ENCODE measurements at places on chromosomes 2 and 18. TPM values are rescaled to one million over a fixed set of nuclear protein-coding genes. Genes with fewer than 3 reads are reported as not detected.

Gene LGALSL
- 0.22 TPM for total RNA-seq

Gene KCNG2
- not detected for total RNA-seq

GRCh38 chr2:68172521-68172920 is 14.8 kb downstream of the PNO1 start:
- no peak for DNase-seq

GRCh38 chr2:181462033-181462432 is 4.8 kb downstream of the ITGA4 start:
- DNase-seq, result no peak

DNA sequence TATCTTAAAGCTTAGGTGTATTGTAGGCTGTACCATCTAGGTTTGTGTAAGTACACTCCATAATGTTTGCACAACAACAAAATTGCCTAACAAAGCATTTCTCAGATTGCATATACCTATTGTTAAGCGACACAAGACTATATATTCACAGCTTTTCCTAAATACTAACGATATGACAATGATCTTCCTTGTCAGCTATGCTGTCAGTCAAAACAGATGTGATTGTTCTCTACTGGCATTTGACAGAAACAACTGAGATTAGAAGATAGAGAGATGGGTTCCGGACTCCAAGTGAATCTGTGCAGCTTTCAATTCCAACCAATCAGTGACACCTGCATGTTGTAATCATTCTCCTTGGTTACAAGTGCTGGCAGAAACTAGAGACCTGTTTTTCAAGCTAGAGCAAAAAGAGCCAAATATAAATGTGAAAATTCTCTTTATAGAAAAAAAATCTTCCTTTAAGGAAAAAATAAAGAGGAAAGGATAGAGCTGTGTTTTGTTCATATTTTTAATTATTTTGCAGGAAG is 1232.3 kb upstream of the SLC39A10 start:
- no peak for DNase-seq
